ENCODE measurements at places on chromosomes 2 and 18.
A peak's percentile ranks its signal among the peaks of the same experiment; 100 is the strongest.

DNA sequence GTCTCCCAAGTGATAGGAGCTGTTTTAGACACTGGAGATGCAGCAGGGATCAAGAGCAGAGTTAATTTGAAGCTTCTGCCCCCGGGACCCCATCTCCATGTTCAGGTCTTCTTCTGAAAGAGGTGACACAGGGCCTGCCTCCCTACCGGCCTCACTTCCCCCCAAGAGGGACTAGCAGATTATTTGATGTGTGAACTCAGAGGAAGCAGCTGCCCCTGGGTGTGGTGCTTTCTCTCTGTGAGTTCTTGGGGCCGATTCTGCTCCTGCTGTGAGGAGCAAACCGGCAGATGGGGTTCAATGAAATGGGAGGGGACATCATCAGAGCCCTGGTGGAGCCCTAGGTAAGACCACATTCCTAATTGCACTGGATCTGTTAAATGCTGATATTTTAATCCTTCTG, 193.4 kb downstream of the FBXO15 start:
- no peak for DNase-seq

- no peak for DNase-seq
Observed at GRCh38 chr2:75031906-75032803, 73.7 kb downstream of the POLE4 start.

DNA sequence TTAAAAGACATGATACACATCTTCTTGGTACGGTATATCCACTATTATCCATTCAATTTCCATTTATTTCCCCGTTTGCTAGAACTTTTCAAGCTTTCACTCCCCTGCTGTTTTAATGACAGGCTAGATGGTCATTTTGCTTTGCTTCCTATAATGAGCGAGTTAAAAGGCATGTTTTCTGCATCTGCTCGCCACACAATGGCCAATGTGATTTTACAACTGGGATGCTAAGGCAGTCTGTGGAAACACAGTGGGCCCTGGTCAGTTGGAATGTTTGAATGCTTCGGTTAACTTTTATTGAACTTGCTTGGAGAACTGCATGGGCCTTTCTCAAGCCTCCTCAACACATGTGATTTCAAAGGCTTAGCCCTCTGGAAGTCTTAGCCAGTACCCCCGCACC, 48.4 kb upstream of the TNP1 start:
- DNase-seq, result no peak

DNA sequence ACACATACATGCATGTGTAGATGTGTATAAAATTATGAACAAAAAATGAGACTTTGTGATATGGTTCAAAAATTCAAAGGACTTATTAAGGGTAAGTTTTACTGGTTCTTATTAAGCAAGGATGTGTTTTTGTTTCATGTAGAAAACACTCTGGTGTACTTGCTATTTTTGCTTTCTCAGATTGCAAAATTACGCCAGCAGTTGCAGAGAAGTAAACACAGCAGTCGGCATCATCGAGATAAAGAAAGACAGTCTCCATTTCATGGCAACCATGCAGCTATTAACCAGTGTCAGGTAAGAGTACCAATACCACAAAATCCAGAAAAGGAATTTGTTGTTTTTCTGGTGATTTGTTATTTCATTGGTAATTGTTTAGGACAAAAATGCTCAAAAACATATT, 91.3 kb downstream of the FAM117B start:
- DNase-seq, result peak; percentile 20

- no peak for DNase-seq
Observed at GRCh38 chr2:64675860-64676259, 22.1 kb upstream of the SERTAD2 start.

- no peak for DNase-seq
Observed at GRCh38 chr2:101574622-101575021, 99.7 kb upstream of the RFX8 start.

DNA sequence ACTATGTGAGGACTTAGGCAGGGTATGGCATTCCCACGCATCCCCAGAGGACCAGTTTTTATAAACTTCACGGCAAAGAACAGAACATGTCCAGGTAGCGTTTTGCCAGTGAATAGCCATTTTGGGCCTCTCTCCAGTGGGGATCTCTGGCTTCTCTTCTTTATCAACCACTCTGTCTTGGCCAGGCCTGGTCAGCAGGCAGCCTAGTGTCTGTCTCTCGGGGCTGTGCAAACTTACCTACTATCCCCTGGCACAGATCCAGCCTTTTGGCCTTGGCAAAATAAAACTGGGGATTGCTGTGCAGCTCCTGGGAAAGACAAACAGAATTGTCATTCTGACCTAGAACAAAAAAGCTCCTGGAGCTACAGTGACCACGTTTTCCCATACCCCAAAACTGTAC, 14.5 kb downstream of the CAPN14 start:
- no peak for DNase-seq

- DNase-seq, result no peak
Observed at GRCh38 chr2:158120102-158120501, 18.4 kb downstream of the UPP2 start.

DNA sequence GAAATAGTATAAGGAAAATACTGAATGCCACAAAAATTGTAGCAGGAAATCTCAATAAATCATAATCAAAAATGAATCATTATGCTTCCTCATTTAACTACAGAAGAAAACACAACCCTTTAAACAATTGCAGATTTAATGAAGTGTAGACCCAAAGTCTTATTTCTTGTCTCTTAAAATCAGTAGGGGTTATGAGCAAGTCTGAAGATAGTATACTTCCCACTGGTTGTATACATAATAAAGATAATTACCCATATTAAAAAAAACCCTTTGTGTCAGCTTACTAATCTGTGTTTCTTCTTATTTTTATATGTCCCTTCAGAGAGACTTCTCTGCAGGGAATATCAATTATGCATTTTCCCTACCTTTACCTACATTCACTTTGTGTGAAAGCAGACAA, 504.7 kb downstream of the ERBB4 start:
- DNase-seq, result no peak

DNA sequence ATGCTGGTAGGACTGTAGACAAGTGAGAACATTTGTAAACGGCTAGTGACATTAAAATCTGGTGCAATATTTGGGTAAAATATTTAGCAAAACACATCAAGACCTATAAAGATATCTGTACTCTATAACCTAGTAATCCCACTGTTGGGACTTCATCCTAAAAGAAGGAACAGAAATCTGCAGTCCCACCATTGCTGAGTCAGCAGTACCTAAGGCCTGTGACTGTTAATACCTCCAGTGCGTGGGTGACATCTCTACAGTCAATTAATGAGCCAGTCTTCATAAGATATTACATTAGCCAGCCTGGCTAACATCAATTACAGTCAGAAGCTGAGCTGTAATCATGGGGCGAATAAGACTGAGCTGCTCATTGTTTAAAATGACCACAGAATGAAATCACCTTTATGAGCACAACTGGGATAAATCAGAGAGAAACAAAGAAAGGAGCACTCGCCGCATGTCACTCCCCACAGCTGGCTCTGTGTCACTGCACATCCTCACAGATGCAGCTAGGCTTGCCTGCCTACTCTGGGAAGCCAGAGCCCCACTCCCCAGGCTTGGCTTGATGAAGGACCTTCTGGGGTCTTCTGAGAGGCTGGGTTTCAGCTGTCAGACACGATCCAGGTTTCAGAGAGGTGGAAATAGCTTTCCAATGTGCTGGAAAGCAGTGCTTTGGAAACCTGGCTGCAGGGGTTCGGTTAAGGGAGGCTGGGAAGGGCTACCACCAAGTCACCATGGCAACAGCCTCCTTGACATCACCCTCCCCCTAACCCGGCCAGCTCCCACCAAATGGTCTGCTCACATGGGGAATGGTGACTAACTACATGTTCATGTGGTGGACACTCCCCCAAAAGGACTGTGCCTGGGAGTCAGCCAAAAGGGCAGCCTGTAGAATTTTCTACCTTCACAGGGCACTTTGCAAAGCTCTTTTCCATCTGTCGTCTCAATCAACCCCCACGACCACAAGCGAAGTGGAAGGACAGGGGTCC, 145.0 kb downstream of the ZBTB7C start:
- DNase-seq, result no peak

DNA sequence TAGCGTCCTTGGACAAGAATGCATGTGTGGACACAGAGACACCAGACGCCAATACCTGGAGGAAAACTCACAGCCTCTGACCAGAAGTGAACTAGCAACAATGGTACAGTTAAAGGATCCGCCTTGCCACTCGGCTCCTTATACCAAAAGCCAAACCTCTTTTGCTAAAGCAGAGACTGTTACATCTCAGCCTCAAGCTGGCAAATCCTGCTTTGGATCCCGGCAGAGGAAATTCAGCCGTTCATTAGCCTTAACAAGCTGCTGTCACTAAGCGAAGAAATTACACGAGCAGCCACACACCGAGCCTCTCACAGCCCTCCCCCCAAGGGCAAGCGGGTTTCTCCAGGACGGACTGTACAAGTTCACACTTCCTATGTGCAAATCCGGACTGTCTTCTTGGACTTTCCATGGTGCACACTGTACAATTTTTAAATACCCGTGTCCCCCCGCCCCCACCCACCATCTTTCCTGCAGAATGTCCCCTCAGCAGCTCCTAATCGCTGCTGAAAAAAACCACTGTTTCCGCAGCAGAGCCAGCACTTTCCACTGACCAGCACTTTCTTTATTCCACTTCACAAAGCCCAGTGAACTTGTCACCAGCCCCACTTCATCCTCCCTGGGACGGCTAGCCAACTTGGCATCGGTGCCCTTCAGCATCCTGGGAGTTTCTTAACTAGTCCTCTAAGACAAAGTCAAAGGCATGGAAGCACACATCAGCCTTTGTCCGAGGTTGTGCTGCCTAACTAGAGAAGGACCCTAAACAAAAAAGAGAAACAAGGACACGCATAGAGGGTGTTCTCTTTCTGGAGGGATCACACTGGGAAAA, 1.5 kb downstream of the KLF7 start:
- DNase-seq, result peak; percentile 77
